ENCODE measurements at places on chromosomes 2 and 18.

GRCh38 chr2:133766164-133766832 lies 198.0 kb upstream of the NCKAP5 start:
- DNase-seq, result no peak

GRCh38 chr2:226909126-226909525 lies 73.3 kb downstream of the RHBDD1 start:
- no peak for DNase-seq

- DNase-seq, result no peak
Measured at GRCh38 chr2:20634507-20635112, 16.3 kb downstream of the HS1BP3 start.

GRCh38 chr2:238864207-238865014 lies 16.5 kb downstream of the TWIST2 start:
- DNase-seq, result peak; percentile 39

GRCh38 chr2:191560411-191560980 lies 117.4 kb upstream of the NABP1 start:
- no peak for DNase-seq

- no peak for DNase-seq
Measured at GRCh38 chr18:306608-307255, 38.9 kb upstream of the THOC1 start.

DNA sequence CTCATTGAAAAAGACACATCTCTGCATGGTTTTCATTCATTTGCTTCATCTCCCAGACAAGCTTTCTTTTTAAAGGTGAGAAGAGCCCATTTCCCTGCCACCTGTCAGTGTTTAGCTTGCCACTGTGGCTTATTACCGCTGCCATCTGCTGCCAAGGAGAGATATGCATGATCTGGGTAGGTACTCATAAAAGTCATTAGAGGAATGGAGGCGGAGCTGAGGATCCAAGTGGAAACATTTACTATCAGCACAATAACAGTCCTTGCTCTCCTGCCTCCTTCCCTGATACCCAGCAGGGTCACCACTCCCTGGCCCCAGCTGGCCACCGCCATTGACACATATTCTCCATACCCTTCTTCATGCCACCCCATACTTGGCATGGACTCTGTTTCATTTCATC lies 390.4 kb downstream of the TSN start:
- no peak for DNase-seq

DNA sequence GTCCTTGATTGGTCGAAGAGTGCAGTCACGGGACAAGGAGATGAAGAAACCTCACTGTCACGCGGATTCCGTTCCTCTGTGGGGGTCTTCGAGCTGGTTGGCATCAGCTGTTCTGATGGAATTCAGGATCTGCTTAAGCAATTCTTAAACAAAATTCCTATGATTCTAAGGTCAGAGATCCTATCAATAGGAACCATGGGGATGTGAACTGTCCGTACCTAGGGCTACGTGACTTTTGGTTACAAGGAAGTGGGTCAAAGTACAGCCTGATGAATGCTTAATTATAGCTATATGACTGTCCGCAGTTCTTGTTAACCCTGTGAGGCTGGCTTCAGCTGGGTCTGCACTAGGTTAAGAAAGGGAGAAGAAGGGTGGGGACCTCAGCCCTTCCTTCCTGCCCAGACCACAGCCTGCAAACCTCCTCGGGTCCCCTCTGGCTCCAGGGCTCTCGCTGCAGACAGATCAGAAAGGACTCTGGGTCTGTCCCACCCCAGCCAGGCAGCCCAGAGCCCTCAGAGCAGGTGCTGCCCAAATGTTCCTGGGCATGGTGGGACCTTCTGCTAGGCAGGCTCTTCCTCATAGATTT lies 44.2 kb upstream of the TAF1B start:
- no peak for DNase-seq

GRCh38 chr2:40384714-40385113 lies 67.2 kb downstream of the SLC8A1 start:
- no peak for DNase-seq

GRCh38 chr18:55003695-55004094 lies 44.4 kb upstream of the CCDC68 start:
- no peak for DNase-seq

DNA sequence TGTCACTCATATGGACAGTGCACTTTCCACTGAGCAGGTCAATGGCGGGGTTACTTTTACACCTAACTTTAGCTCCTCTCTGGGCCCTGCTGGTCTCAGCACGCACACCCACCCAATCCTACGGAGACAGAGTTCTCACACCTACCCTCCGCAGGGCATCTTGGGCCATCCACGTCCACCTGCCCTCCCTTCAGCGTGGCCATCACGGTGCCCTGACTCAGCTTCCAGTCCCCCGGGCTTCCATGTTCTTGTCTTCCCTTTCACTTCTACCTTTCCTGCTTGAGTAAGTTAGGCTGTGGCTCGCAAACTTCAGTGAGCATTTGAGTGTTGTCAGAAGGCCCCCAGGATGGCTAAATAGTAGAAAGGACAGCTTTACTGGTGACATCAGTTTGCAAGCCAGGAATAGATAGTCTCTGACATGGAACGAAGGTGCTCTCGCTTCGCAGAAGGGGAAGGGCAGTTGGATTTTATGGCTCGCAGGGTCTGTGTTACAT lies 232.4 kb downstream of the SEPTIN10 start:
- no peak for DNase-seq

Data from A673 (cell line).